ENCODE measurements at places on chromosomes 16 and 17.

- DNase-seq = no peak
Measured at GRCh38 chr17:9928601-9929333, 23.7 kb upstream of the RCVRN start.

DNA sequence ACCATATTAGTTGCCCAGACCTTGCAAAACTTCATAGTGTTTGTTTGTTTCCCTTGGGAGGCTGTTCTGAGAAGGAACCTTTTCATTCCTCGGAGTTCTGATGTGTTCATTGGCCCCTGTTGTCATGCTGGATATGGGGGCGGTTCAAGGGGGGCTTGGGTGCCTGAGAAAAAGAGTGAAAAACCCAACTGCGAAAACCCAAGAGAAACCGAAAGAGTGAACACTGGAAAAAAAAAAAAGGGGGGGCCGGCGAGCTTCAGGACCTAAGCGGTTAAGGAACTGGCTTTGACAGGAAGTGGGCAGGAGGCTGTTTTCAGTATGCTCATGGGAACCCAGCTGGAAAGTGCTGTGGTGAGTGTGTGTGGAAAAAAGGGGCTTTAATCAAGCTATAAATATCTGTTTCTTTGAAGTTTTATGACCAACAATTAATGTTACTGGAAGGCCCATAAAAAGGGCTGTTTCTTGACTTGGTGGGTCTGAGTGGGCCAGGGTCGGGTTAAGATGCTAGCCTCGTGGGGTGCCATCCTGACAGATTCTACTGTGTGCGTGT, 510.7 kb downstream of the MAF start:
- peak; percentile 82 for DNase-seq

DNA sequence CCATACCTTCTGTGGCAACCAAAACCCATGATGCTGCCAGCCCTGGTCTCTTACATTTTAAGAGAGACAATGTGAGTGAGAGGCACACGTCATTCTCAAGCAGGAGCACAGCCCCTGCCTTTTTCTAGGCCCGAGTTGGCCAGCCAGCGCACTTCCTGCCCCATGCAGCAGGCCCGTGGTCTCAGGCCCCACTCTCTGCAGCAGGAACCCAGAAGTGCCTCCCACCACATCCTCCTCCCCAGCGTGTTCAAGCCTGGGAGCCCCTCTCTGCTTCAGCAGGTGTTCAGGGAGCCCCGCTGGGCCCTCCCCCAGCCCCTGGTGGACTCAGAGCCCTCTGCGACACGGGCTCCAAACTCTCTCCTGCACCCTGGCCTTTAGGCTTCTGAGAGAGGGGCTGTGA, 30.5 kb downstream of the ITGAE start:
- DNase-seq = no peak

- DNase-seq = peak; percentile 15
Measured at GRCh38 chr17:12256380-12256995, 235.8 kb downstream of the MAP2K4 start.

- no peak for DNase-seq
Measured at GRCh38 chr16:12672986-12673385, 130.7 kb downstream of the CPPED1 start.

- no peak for DNase-seq
Measured at GRCh38 chr16:72298961-72299360, 127.0 kb upstream of the PMFBP1 start.

- no peak for DNase-seq
Measured at GRCh38 chr16:81142864-81143263, 46.7 kb upstream of the GCSH start.

GRCh38 chr16:3292604-3293003, 9.3 kb downstream of the ZNF263 start:
- no peak for DNase-seq

GRCh38 chr16:2150418-2151187, 2.2 kb downstream of the RAB26 start:
- DNase-seq = peak; percentile 72
